Stimulated activated naive CD4-positive, alpha-beta T cell treated with Interleukin-2 at 50 U/mL for 16 hours (primary cell): ENCODE measurements at places on chromosomes 12 and 14.

DNA sequence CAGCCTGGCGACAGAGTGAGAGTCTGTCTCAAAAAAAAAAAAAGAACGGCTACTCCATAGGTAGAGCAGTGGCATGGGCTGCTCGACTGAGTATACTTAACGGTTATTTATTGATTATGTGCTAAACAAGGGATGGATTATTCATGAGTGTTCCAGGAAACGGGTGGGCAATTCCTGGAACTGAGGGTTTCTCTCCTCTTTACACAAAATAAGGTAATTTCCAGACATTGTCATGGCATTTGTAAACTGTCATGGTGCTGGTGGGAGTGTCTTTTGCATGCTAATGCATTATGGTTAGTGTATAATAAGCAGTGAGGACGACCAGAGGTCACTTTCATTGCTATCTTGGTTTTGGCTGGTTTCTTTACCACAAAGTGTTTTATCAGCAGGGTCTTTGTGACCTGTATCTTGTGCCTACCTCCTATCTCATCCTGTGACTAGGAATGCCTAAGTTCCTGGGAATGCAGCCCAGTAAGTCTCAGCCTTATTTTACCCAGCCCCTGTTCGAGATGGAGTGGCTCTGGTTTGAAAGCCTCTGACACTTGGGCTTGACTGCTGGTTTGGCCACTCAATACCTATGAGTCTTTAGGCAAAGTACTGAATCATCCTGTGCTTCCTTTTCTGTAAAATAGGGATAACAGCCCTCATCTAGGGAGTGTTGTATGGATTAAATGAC, 3.2 kb downstream of the DGLUCY start:
- peak; percentile 44 for DNase-seq

DNA sequence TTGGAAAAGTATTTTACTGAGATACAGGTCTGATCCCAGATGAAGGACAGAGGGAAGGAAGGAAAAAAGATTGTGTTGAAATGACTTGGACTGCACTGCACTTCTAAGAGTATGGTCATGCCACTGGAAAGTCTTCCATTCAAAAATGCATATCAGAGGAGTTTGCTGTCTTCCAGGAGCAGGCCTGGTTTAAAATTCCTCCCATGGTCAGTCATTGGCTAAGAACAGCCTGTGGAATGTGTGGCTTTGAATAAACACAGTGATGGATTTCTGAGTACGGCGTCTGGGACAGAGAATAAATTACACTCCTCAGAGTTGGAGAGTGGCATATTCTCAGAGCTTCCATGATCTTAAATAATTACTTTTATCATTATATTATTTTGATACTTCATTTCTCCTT, 245.8 kb upstream of the PDZRN4 start:
- DNase-seq, result no peak

DNA sequence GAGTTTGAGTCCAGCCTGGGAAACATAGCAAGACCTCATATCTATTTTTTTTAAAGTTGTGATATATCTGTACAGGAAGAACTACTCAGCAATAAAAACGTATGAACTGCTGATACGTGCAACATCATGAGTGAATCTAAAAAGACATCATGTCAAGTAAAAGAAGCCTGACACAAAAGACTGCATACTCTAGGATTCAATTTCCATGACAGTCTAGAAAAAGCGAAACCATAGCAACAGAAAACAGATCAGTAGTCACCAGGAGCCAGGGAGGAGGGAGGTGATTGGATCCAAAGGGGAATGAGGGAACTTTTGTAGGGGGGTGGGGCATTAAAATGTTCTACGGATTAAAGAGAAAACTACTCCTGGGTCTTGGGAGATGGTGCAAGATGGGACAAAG, 8.7 kb upstream of the RGS6 start:
- no peak for DNase-seq

DNA sequence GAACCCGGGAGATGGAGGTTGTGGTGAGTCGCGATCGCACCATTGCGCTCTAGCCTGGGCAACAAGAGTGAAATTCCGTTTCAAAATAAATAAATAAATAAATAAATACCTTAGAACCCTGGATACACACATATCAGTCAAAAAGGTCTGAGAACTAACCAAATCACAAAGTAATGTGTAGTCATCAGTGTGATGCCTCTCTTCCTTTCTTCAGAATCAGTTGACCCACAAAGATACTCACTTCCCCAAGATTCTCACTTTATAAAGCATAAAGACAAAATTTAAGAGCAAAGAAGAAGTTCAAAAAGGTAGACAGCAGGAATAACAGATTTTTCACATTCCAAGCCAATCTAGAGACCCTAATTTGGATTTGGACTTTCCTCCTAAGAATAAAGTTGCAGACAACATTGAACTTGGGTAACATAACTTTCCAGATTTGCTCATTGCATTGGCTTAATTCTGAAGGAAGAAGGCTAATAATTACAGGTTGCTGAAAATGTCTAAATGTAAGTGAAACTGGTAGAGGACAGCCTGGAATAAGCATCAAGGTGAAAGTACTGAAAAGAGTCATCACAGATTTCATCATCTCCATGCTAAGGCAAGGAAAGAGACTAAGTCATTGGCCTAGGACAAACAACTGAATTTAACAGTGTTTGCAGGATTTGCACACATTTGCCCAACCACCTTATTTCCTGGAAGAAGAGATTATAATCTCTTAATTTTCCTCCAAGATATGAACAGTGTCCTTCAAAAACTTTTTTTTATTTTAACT, 17.4 kb downstream of the TMED10 start:
- no peak for DNase-seq

GRCh38 chr14:49853158-49853477, 530 bp upstream of the NEMF start:
- no peak for DNase-seq

DNA sequence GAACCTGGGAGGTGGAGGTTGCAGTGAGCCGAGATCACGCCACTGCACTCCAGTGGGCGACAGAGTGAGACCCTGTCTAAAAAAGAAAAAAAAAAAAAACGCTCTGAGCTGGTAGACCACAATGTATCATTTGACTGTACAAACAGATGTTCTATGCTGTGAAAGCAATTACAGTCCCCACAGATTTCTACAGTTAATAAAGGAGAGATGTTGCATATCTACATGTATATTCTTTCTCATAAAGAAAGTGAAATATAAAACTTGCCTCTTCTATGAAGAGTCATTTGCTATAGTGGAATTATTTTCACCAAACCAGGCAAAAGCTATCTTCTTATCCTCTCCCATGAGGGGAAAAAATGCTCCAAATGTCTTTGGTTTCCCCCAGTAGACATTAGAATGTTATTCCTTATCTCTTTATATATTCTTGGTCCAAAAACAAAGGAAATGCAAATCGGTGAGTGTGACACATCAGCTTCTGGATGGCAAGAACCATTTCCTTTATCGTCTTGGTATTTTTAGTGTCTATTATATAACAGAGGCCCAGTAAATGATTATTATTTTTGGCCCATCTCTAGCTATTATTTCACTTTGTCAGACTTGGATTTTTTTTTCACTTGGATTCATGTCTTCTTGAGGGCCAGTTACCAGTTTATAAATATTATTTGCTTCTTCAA, 230.4 kb downstream of the SSPN start:
- no peak for DNase-seq

DNA sequence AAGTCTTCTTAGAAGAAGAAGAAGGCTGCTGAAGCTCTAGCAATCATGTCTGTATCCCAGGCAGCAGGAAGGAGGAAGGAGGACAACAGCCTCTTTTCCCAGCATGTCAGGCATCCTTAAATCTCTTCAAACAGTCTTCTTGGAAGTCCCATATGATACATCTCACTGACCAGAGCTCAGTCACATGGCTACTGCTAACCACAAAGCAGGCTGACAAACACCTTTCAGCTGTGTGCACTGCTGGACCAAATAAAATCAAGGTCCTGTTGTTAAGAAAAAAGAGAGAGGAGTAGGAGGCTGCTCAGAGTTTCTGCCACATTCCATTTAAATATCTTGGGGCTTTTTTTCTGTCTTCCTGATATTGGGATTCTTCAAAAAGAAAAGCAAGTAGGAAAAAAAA, 203.4 kb upstream of the PELI2 start:
- DNase-seq, result no peak

DNA sequence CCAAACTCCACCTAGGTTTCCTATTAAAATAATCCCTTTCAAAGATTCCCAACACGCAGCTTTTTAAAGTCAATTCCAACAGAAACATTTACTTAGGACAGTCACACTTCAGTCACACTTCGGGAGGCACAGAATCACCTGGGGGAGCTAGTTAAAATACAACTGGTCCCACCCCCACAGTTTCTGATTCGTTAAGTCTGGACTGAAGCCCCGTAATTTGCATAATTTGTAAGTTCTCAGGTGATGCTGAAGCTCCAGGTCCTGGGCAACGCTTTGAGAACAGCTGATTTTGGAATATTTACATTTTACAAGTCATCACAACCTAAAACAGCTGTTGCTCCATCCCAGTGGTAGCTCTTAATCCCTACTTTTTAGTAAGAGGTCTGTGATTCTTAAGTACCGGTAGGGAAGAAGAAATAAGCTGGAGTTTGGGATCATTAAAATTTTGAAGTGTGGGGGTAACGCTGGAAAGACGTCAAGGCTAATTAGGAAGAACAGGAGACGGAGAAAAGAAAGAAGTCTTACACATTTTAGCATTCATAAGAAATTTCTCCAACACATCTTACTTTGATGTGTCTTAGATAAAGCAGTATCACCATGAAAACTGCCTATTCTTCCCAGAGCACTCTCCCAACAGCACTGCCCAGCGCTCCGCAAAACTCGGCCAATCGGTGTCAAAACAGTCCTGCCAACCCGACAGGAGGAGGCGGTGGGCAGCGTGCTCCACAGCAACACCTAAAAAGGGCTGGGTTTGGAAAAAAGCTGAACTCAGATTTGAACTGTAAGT, 1.1 kb downstream of the IPO8 start:
- DNase-seq, result peak; percentile 1

- DNase-seq, result no peak
These were observed at the start of gene TGM1 for GRCh38 chr14:24262821-24263733. Gene TGM1 (minus strand): TSS chr14:24263177. CDS start chr14:24262352, 825 bp downstream.

- DNase-seq, result no peak
These were observed 268.7 kb upstream of the SEL1L start for GRCh38 chr14:81802341-81802740.

DNA sequence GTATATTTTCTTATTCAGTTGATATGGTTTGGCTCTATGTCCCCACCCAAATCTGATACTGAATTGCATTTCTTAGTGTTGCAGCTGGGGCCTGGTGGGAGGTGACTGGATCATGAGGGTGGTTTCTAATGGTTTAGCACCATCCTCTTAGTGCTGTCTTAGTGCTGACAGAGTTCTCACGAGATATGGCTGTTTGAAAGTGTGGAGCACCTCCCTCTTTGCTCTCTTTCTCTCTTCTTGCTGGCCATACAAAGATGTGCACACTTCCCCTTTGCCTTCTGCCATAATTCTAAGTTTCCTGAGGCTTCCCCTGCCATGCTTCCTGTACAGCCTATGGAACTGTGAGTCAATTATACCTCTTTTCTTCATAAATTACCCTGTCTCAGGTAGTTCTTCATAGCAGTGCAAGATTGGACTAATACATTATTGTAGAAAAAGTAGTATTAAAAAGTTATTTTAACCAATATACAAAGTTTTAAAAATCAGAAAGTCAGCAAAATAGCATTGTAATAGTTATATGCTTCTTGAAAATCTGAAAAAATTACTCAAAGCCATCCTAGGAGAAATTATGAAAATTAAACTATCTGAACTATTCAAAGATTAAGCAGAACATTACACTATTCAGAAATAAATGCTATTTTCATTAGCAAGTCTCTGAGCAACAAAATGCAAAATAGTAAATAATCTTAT, 84.1 kb downstream of the PPP1R12A start:
- DNase-seq, result no peak

DNA sequence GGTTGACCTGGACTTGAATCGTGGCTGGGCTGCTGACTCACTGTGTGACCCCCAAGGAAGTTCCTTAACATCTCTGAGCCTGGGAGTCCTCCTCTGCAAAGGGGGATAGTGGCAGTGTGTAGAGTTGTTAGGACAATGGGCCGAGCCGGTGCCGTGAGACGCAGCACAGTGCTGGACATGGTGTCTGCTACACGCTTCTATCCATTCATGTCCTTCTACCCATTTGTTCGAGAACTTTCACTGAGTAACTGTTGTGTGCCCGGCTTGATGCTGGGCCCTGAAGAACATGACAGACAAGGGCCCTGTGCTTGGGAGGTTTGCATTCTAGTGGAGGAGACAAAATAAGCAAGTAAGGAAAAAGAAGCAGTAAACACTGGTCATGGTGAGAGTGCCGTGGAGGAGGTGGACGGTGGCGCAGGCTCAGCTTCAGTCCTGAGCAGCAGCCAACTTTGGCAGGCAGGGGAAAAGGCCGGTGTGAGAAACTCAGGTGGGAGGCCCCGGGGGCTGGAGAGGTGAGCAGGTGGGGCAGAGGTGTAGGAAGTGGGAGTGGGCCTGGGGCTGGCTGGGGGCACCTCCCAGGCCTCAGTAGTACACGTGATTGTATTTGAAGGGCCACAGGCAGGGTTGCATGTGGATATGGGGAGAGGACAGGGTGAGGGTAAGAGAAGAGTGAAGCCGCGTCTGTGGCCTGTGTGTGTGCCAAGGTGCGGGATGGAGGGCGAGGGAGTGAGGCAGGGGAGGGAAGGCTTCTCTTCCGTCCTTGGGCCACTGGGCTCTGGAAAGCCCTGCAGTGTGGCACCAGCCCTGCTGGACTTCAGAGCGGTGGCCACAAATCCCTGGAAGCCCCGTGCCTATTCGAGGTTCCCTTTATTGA, 13.8 kb downstream of the VASH1 start:
- DNase-seq, result no peak

DNA sequence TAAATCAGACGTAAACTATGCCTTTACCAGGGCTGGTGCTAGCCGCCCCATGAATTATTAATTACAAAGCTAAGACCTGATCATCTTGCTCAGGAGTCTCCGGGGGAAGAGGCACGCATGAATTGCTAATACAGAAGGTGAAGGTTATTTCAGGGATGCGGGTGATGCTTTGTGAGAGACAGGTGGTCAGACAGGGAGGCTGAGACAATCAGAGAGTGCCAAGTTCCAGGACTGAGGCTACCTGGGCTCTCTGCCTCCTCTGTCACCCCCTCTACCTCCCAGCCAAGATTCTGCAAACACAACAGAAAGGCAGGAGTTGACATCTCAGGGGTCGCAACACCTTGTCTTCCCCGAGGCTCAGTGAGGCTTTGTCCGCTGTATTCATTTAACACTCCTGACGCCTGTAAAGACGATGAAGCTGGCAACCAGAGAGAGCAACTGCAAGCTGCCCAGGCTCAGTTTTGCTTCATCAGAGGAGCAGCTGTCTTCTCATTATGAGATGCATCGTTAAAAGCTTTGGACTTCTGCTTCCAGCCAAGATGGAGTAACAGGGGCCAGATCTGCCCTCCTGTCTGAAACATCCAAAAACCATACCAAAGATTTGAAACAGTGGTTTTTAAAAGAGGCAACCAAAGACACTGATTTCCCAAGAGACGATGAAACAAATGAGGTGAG, 46.6 kb downstream of the PRIMA1 start:
- no peak for DNase-seq

- no peak for DNase-seq
These were observed 109.0 kb upstream of the TMPO start for GRCh38 chr12:98406378-98406777.

- DNase-seq, result no peak
These were observed 5.3 kb downstream of the BHLHE41 start for GRCh38 chr12:26119391-26119989.

- DNase-seq, result no peak
These were observed 24.3 kb upstream of the GLIPR1L2 start for GRCh38 chr12:75366629-75367028.
